ENCODE measurements at places on chromosomes 3 and 15. TPM values are rescaled to one million over a fixed set of nuclear protein-coding genes. Genes with fewer than 3 reads are reported as not detected.

Gene CNTN6
- total RNA-seq, result 0.11 TPM

DNA sequence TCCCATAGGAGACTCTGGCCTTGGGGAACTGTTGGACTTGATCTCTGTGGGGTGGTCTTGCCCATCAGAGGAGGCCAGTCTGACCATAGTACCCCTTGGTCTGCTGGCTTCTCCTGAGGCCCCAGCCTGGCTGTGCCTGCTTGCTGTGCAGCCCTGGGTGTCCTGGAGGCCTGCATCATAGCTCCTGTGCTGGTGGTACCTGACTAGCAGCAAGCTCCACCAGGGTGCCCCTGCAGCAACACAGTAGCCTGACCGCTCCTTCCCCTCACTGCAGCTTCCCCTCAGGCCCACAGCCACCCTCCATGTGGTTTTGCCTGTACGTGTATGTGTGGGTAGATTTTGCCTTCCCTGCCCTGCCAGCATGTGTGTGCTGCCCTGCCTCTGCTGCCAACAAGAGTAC is 85.6 kb upstream of the TTC14 start:
- no peak for DNase-seq

GRCh38 chr15:59553879-59554735 is 57.5 kb upstream of the GCNT3 start:
- DNase-seq, result no peak

DNA sequence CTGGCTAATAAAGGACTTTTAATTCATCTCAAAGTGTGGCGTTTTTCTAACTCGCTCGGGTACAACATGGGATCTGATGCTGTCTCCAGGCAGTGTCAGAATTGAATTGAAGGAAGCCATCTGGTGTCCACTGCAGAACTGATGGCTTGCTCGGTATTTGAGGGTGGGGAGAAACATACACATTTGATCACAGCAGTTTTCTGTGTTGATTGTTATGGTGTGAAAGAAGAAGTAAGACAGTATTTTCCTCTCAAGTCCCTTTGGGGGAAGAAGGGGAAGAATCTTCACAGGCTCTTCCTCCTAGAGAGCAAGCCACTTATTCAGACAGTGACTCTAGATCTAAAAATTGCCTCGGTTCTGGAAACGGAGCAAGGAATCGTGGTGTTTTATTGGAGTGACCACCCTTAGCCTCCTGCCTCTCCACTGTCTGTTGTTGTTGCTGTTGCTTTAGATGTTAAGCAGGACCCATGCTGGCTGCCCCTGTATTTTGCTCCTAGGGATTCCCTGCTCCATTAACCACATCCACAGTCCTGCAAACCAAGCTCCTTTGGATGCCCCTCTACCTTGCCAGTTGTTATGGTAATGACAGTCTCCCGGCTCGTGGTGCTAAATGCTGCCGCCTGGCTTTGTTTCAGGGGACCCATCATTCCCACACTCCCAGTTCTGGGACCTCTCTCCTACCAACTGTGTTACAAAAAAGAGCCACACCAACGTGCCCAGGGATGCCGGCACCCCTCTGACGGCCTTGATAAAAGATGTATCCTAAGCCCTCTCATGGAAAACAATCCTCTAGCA is 15.3 kb upstream of the MCCC1 start:
- DNase-seq, result no peak

- no peak for DNase-seq
These were observed 5.1 kb downstream of the FAM43A start for GRCh38 chr3:194690501-194691372.

DNA sequence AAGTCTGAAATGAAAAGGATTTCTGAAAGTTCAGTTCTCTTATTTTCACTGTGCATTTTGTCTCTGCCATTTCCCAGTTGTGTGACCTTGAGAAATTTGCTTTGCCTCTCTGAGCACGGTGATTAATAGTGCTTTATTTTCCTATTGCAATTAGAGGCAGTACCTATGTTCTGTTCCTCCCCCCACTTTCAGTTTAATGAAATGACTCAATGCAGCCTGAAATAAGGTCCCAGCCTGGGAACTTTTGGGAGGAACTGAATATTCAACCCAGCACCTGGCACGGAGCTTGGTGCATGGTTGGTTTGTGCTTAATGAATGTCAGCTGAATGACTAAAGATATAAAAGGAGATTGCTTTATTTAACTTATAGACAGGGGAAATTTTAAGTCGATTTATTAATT is 352.6 kb downstream of the PDCD6IP start:
- no peak for DNase-seq

DNA sequence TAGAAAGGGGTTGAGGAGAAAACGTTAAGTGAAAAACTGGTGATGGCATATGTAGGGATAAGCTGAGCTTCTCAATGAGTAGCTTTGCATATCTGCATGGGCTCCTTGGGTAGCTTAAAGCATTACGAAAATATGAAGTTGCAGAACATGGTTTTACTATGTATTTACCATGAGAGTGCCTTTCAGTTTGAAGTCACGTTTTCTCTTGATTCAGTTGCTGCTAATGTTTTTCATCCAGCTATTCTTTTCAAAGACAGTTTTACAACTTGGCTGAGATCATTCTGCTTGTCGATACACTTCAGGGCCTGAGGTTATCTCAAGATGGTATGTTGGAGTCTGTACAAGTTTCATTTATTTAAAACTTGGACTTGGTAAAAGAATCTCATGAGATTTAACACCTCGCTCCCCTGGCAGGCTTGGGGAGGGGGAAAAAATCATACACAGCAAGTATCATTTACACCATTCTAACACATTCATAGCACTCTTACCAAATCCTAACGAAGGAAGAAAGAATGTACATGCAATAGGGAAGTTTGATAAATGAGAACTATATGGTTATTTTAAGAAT is 103.3 kb upstream of the CMC1 start:
- DNase-seq, result no peak

GRCh38 chr3:81592101-81592500 is 169.3 kb downstream of the GBE1 start:
- no peak for DNase-seq

Gene KBTBD12
- total RNA-seq, result 4.6 TPM

DNA sequence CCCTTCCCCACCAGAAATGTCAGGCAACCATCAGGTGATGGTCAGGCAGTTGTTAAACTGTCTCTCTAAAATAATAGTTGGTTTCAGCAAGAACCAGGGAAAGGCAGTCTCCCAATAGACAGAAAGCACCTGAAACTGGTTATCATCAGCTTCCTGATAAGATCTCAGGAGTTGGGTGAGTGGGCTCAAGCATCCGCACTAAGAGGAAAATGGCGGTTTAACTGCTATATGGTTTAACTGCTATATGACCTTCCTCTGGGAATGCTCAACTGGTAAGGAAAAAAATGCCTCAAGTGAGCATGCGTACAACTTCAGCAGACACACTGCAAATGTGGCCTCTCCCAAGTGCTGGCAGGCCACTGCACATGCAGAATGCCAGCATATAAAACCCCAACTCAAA is 240.8 kb upstream of the CMC1 start:
- DNase-seq, result no peak

Gene DMXL2
- total RNA-seq, result 37.7 TPM

DNA sequence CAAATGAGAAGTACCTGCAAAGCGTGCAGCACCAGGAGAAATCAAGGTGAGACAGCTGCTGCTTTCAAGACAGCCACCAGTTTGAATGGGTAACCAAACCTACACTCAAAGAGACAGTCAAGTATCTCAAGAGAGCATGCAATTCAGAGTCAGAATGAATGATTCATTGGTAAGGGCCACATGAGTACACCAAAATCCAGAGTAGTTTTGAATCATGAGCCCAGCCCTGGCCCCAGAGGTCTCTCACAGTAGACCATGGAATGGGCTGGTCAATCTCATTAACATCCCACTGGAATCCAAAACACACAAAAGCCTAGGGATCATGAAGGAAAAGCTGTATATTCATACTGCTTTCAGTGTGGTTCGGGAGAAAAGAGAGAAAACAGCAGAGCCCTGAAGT is 242.8 kb downstream of the TBL1XR1 start:
- no peak for DNase-seq

DNA sequence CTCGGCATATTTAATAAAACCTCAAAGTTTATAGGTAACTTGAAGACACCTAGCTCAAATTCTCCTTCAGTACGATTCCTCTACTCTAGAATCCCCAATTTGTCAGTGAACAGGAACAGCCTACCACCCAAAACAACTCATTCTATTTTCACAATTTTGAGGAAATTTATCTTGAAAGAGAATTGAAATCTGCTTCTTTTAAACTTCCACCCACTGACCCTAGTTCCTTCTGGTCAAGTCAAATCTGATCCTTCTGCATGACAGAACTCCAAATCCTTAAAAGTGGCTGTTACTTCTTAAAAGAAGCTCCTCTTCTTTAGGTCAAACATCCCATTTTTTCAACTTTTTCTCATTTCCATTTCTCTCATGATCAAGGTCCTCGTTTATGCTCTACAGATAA is 4.4 kb downstream of the GABPB1 start:
- DNase-seq, result no peak

- DNase-seq, result no peak
These were observed 45.5 kb downstream of the LSAMP start for GRCh38 chr3:116399701-116400226.

GRCh38 chr3:113590983-113591382 is 58.6 kb downstream of the SIDT1 start:
- DNase-seq, result no peak

DNA sequence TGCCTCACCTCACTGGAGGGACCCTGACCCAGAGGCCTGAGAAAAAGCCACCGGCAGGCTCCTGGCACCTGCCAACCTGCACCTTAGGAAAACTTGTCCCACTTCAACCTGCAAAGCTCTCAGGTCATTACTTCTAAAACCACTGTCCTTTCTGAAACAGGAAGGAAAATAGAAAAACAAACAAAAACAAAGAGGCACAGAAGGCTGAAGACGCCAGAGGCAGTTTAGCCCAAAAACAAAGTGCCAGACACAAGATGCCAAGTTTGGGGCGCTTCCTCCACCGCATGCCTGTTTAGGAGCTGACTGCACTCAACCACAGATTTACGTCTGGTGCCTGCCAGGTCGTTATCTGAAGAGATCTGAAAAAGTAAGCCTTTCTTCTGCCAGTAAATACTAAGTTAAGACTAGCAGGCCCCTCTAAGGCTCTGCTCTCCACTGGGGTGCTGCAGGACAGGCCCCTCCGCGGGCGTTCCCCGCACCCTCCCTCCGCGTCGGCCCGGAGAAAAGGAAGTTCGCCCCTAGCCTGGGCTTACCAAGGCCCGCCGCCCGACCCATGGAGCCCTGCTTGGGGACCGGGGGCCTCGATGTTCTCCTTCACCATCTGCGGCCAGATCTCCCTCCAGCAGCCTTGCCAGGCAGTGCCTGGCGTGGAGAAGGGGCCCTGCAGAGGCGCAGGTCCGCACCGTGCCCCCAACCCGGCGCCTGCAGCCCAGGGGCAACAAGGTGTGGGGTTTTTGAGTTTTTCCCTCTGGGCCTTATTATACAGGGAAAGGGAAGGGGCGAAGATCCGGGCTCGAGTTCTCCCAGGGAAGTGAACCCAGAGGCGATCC is 1.3 kb downstream of the GOLGA8A start:
- no peak for DNase-seq

- DNase-seq, result no peak
These were observed 14.7 kb downstream of the TM2D3 start for GRCh38 chr15:101637516-101637915.

DNA sequence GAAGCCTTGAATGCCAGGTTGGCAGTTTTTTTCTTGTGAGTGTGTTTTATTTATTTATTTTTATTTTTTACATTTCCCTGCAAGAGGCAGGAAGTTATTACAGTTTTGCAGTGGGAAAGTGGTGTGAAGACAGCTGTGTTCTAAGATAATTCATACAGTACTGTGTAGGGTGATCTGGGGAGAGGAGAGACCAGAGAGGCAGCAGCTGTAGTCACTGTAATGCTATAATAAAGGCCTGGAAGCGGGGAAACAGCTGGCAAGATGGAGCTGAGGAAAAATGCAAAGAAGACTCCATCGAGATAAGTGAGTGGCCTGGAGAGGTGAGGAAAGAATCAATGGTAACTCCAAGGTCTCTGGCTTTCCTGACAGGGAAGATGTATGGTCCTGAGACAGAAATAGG is 23.1 kb downstream of the CNTN3 start:
- no peak for DNase-seq

DNA sequence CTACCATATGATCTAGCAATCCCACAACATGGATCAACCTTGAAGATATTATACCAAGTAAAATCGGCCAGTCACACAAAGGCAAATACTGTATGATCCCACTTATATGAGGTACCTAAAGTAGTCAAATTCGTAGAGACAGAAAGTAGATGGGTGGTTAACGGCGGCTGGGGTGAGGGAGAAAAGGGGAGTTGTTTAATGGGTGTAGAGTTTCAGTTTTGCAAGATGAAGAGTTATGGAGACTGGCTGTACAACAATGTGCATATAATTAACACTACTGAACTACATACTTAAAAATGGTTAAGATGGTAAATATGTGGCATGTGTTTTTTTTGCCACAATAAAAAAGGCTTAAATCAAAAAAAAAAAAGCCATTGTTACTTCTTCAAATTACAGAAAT is 60.4 kb downstream of the GPR176 start:
- DNase-seq, result no peak

DNA sequence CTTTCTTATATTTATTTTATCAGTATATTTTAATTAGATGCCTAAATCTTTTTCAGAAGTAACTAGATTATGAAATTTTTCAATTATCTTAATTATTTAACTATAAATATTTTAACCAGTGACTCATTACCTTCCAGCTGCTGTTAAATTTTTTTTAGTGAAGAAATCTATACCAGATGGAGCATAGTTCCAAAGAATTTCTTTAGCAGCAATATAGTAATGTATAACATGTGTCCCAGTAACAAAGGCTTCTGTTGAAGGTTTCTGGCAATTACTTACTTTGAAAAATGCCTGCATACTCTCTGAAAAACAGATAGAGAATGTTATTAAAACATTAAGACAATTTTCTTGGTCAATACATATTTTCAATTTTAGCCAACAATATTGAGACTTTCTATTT is 45.1 kb upstream of the CP start:
- DNase-seq, result no peak

Gene MOBP
- 1.3 TPM for total RNA-seq

- no peak for DNase-seq
These were observed 42.5 kb downstream of the CHCHD4 start for GRCh38 chr3:14082108-14082657.

DNA sequence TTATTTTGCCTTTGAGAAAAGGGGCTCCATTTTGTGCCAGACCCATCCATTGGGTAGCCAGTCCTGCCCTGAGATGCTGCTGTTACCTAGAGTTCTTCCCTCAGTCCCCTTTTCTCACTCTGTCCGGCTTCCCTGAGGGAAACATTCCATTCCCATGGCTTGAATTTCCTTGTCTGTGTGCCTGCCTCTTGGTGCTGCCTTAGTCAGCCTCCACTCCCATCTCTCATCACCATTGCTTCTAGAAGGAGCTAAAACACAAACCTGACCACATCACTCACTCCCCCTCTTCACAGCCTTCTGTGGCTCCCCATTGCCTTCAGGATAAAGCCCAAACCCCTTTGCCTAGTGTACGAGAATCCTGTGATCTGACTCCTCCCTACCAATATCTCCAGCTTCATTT is 25.2 kb upstream of the C2CD4B start:
- no peak for DNase-seq

All from left colon (tissue), 2 donors.